ENCODE measurements at places on chromosomes 12 and 14. TPM values are rescaled to one million over a fixed set of nuclear protein-coding genes. Genes with fewer than 3 reads are reported as not detected.

Gene FSCB
- not detected for polyA plus RNA-seq

Gene ADAM21
- 0.58 TPM for polyA plus RNA-seq

Gene TAS2R8
- 0.59 TPM for polyA plus RNA-seq

Gene GALC
- polyA plus RNA-seq = 46.9 TPM

Gene KRT83
- not detected for polyA plus RNA-seq

Gene COQ6
- 82.3 TPM for polyA plus RNA-seq

Gene CEBPE
- not detected for polyA plus RNA-seq

Gene POU6F1
- 12.7 TPM for polyA plus RNA-seq

Gene BAZ2A
- polyA plus RNA-seq = 13.8 TPM

Gene RNU7-1
- polyA plus RNA-seq = not detected

Gene EGLN3
- not detected for polyA plus RNA-seq

Gene SPPL3
- polyA plus RNA-seq = 21.9 TPM

Gene ATL1
- 70.4 TPM for polyA plus RNA-seq

Gene SDSL
- 2.7 TPM for polyA plus RNA-seq

Gene GPR84
- not detected for polyA plus RNA-seq

Gene UBR7
- polyA plus RNA-seq = 36.9 TPM

Gene C12orf75
- 25.2 TPM for polyA plus RNA-seq

Gene RTL1
- polyA plus RNA-seq = not detected

Gene FOXA1
- not detected for polyA plus RNA-seq

Gene RNU6-7
- not detected for polyA plus RNA-seq

Gene ITFG2
- polyA plus RNA-seq = 22.2 TPM

Gene ASB2
- polyA plus RNA-seq = not detected

Gene STXBP6
- 14.6 TPM for polyA plus RNA-seq

Gene SERPINA12
- not detected for polyA plus RNA-seq

Gene PRKD1
- polyA plus RNA-seq = 9.6 TPM

Gene HAL
- 0.06 TPM for polyA plus RNA-seq

Gene FAM181A
- polyA plus RNA-seq = not detected

Gene PPM1H
- 3.9 TPM for polyA plus RNA-seq

Gene MYBPC1
- polyA plus RNA-seq = not detected

Gene KANSL2
- polyA plus RNA-seq = 173 TPM

Gene PEBP1
- polyA plus RNA-seq = 777 TPM

Gene RAD9B
- 0.90 TPM for polyA plus RNA-seq

Gene ANKRD33
- not detected for polyA plus RNA-seq

Gene SMIM41
- not detected for polyA plus RNA-seq

Gene RNASE7
- polyA plus RNA-seq = not detected

Gene CCDC196
- not detected for polyA plus RNA-seq

Gene SLC25A47
- 0.44 TPM for polyA plus RNA-seq

Gene PPP2R5C
- polyA plus RNA-seq = 108 TPM

Gene RILPL1
- 1.4 TPM for polyA plus RNA-seq

Gene TEX22
- polyA plus RNA-seq = not detected

Gene KCNK10
- 6.9 TPM for polyA plus RNA-seq

Gene COCH
- 39.9 TPM for polyA plus RNA-seq

Gene SLC25A21
- 0.35 TPM for polyA plus RNA-seq

Gene CISTR
- polyA plus RNA-seq = not detected

Gene SCNN1A
- polyA plus RNA-seq = not detected

Gene C12orf42
- polyA plus RNA-seq = 0.66 TPM

Gene PLEKHD1
- polyA plus RNA-seq = not detected

Gene TESPA1
- polyA plus RNA-seq = not detected
